ENCODE measurements at places on chromosomes 7 and 10. TPM values are rescaled to one million over a fixed set of nuclear protein-coding genes. Genes with fewer than 3 reads are reported as not detected.

DNA sequence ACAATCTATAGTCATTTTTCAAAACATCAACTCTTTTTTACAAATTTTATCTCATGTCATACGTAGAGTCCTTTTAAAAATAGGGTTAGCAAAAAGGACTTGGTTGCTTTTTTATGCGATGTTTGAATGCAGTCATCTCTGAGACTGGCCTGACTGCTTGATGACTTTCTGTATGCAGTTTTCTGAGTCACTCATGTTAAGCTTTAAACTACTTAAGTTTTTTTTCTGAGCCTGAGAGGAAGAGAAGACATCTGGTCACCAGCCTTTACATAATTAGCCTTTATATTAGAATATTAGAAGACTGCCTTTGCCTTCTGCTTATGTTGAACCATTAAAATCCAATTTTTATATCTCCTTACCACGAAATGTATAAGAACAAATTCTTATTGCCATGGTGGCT, 834.4 kb upstream of the MBL2 start:
- H3K36me3 ChIP-seq, result peaks cover 19% of the 10 kb centered on the region
- no peaks in the 10 kb centered on the region for H3K27me3 ChIP-seq
- no peak overlapping the region for H3K27ac ChIP-seq
- no peak for DNase-seq
- H3K4me1 ChIP-seq, result peaks cover 26% of the 10 kb centered on the region
- H3K4me3 ChIP-seq, result no peak overlapping the region

- no peak overlapping the region for H3K4me3 ChIP-seq
- no peak overlapping the region for H3K27ac ChIP-seq
- no peaks in the 10 kb centered on the region for H3K36me3 ChIP-seq
- H3K27me3 ChIP-seq, result peaks cover 26% of the 10 kb centered on the region
Observed at GRCh38 chr7:38448584-38449234, 175.3 kb upstream of the TARP start.

DNA sequence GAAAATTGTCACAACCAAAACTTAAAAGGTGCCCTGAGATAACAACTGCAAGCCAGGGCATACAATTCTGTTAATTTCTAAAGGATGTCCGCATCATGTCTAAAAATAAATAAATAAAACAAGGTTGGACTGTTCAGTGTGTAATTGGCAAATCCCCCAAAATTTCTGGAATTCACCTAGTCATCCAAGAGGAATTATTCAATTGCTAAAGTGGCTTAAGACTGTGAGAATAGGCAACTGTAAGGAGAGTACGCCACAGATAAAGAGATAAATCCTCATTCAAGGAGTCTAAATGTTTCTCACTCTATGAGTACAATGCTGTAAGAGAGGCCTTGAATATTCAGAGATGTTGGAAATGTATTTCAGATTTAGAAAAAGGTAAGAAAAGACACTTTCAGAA, 37.2 kb downstream of the PIK3AP1 start:
- H3K36me3 ChIP-seq, result no peaks in the 10 kb centered on the region
- no peak for DNase-seq
- H3K4me3 ChIP-seq, result no peak overlapping the region
- no peaks in the 10 kb centered on the region for H3K4me1 ChIP-seq

- H3K27ac ChIP-seq, result peak overlapping the region; percentile 51
- H3K4me3 ChIP-seq, result no peak overlapping the region
- H3K27me3 ChIP-seq, result no peaks in the 10 kb centered on the region
- no peak for DNase-seq
Observed at GRCh38 chr7:151743481-151743983, 133.4 kb downstream of the PRKAG2 start.

DNA sequence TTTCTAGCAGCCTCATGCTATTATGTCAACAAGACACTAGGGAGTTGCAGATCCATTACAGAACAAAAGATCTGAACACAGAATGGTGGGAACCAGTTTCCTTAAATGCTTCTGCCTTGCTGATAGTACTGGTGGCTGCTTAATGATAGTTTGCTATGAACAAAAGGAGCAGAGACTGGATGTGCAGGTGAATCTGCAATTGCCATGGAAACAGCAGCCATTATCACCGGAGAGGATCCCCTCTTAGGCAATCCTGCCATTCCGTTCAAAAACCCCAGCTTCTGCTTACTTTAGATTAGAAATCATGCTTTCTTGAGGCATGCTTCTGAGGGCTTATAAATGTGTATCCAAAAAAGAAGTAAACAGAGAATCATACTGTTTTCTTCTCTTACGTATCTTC, 80.0 kb upstream of the PRKAR2B start:
- no peak overlapping the region for H3K4me3 ChIP-seq
- H3K27me3 ChIP-seq, result peaks cover 4% of the 10 kb centered on the region
- no peak overlapping the region for H3K27ac ChIP-seq
- H3K36me3 ChIP-seq, result no peaks in the 10 kb centered on the region
- peaks cover 4% of the 10 kb centered on the region for H3K4me1 ChIP-seq
- DNase-seq, result no peak

GRCh38 chr10:70902661-70903261, 14.4 kb upstream of the PCBD1 start:
- no peak overlapping the region for H3K4me3 ChIP-seq
- H3K27me3 ChIP-seq, result peaks cover 24% of the 10 kb centered on the region
- no peak for DNase-seq
- no peaks in the 10 kb centered on the region for H3K36me3 ChIP-seq
- H3K4me1 ChIP-seq, result peaks cover 6% of the 10 kb centered on the region

- H3K4me3 ChIP-seq, result peak overlapping the region; percentile 53
- H3K36me3 ChIP-seq, result no peaks in the 10 kb centered on the region
- no peak for DNase-seq
- peaks cover 19% of the 10 kb centered on the region for H3K4me1 ChIP-seq
Observed at GRCh38 chr7:130912082-130912861, 178.3 kb upstream of the KLF14 start.

GRCh38 chr10:72066318-72067284, 21.8 kb downstream of the SPOCK2 start:
- no peak overlapping the region for H3K27ac ChIP-seq
- H3K4me1 ChIP-seq, result peaks cover 16% of the 10 kb centered on the region
- H3K4me3 ChIP-seq, result no peak overlapping the region
- H3K36me3 ChIP-seq, result peaks cover 3% of the 10 kb centered on the region
- no peak for DNase-seq
- no peaks in the 10 kb centered on the region for H3K27me3 ChIP-seq

- DNase-seq, result no peak
- H3K4me1 ChIP-seq, result peaks cover 11% of the 10 kb centered on the region
- H3K27ac ChIP-seq, result no peak overlapping the region
- peaks cover 76% of the 10 kb centered on the region for H3K27me3 ChIP-seq
Observed at GRCh38 chr7:108455551-108455997, 662 bp downstream of the NRCAM start.

- peak overlapping the region; percentile 50 for H3K27ac ChIP-seq
- no peak overlapping the region for H3K4me3 ChIP-seq
- H3K36me3 ChIP-seq, result peaks cover 17% of the 10 kb centered on the region
- no peak for DNase-seq
- H3K27me3 ChIP-seq, result no peaks in the 10 kb centered on the region
- H3K4me1 ChIP-seq, result peaks cover 56% of the 10 kb centered on the region
Observed at GRCh38 chr7:84107259-84107658, 87.3 kb downstream of the SEMA3A start.

DNA sequence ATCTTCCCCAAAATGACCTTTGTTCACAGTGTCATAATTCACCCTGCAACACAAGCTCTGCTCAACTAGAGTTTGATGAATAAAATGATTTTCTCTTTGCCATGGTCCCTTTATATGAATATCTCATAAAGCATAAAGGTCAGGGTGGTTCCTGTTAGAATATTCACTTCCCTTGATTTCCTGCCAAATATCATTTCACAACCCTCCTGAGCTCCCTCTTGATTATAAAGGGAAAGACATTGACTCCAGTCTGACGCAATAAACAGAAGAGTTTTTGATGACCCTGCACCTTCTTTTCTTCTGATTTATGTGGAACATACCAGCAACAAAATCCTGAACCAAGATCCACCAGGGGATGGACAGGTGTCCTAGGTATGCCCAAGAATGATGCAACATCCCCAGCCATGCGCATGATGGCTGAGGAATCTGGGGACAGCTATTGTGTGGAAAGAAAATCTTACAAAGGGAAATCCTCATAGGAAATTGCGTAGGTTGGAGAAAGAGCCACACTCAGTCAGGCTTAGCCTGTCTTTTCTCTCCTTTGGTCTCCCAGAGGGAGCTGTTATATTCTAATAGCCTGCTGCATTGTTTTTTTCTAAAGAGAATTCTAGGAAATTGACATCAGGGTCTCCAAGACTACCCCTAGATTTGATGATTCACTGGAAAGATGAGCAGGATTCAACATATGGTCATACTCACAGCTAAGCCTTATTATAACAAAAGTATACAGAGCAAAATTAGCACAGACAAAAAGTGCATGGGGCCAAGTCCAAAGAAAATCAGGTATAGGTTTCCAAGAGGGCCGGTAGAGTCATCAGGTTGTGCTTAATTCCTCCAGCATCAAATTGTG, 18.8 kb downstream of the IFIT3 start:
- H3K36me3 ChIP-seq, result no peaks in the 10 kb centered on the region
- no peak for DNase-seq
- no peak overlapping the region for H3K4me3 ChIP-seq
- peaks cover 69% of the 10 kb centered on the region for H3K4me1 ChIP-seq
- peak overlapping the region; percentile 68 for H3K27ac ChIP-seq

- peaks cover 10% of the 10 kb centered on the region for H3K27me3 ChIP-seq
- H3K27ac ChIP-seq, result no peak overlapping the region
Observed at GRCh38 chr7:2515424-2516193, 4.0 kb upstream of the LFNG start.

GRCh38 chr7:97973206-97973658, 16.8 kb downstream of the OCM2 start:
- no peak overlapping the region for H3K27ac ChIP-seq
- DNase-seq, result no peak
- H3K36me3 ChIP-seq, result peaks cover 7% of the 10 kb centered on the region
- peak overlapping the region; percentile 94 for H3K4me3 ChIP-seq

DNA sequence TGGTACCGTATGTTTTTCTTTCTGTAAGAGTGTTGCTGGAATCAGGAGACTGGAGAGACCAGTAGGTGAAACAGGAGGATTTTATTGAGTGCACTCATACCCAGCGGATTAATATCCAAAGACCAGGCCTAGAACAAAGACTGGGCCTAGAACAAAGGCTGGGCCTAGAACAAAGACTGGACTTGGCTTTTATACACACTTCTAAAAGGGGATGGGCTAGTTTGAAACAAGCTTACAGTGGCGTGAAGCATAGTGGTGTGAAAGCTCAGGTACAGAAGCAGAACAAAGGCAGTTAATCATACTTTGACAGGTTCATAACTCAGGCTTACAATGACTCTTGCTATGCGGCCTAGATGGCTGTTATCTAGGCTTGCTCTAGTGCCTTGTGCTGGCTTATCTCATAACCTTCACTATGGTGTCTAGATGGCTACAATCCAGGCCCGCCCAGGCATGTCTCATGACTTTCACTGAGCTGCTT, 67.7 kb downstream of the TRIM24 start:
- H3K4me3 ChIP-seq, result no peak overlapping the region
- H3K4me1 ChIP-seq, result no peaks in the 10 kb centered on the region
- H3K27me3 ChIP-seq, result no peaks in the 10 kb centered on the region
- no peak for DNase-seq

DNA sequence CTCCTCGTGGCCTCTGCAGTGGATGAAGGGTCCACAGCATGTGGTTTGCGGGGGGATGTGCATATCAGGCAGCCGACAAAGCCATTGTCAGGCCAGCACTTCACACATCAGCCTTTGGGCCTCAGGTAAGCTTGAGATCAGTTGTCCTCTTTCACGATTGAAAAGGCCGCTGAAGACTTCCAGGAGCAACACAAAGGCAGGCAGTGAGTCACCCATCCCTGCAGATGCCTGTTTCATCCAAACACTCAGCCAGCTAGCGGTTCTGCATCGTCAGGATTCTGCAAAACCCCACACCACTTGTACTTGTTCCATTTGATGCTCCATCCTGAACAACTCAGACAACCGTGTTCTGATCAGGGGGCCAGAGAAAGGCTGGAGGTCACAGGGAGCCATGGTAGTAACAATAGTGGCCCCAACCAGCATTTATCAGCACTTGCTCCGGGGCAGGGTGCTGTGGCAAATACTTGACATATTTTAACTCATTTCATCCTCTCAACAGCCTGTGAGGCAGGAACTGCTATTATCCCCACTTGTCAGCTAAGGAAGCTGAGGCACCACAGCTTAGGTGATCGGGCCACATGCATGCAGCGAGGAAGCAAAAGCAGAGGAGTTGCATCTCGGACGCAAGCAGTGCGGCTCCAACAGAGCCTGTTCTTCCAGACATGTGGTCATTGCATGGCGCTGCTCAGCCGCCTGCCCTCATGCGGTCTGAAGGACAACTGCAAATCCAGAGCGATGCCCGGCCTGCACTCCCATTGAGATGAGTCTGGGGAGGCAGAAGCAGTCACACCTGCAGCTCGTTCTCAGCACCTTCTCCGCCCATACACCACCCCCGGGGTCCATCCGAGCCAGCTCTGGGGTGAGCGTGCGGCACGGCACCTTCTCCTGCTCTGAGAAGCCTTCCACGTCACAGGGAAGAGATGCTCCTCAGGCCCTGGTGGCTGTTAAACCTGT, 144.9 kb downstream of the PAXIP1 start:
- H3K4me1 ChIP-seq, result no peaks in the 10 kb centered on the region
- no peak overlapping the region for H3K27ac ChIP-seq
- H3K4me3 ChIP-seq, result no peak overlapping the region
- H3K36me3 ChIP-seq, result no peaks in the 10 kb centered on the region

DNA sequence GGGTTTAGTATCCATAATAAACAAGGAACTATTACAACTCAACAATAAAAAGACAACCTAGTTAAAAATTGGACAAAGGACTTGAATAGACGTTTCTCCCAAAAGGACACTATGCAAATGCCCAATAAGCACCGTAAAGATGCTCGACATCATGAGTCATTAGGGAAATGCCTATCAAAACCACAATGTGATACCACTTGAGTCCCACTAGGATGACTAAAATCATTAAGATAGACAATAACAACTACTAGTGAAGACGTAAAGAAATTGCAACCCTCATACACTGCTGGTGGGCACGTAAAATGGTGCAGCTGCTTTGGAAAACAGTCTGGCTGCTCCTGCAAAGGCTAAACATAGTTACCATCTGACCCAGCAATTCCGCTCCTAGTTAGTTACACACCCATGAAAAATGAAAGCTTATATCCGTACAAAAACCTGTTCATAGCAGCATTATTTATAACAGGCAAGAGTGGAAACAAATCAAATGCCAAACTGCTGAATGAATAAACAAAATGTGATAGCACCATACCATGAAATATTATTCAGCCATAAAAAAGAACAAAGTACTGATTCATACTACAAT, 17.3 kb downstream of the CCDC3 start:
- peaks cover 4% of the 10 kb centered on the region for H3K36me3 ChIP-seq
- no peaks in the 10 kb centered on the region for H3K27me3 ChIP-seq
- H3K4me3 ChIP-seq, result no peak overlapping the region
- no peak overlapping the region for H3K27ac ChIP-seq
- DNase-seq, result no peak

GRCh38 chr7:79934727-79935126, 199.9 kb upstream of the GNAI1 start:
- H3K4me1 ChIP-seq, result no peaks in the 10 kb centered on the region
- no peak for DNase-seq
- peaks cover 13% of the 10 kb centered on the region for H3K27me3 ChIP-seq
- H3K36me3 ChIP-seq, result no peaks in the 10 kb centered on the region
- H3K27ac ChIP-seq, result no peak overlapping the region
- H3K4me3 ChIP-seq, result no peak overlapping the region

GRCh38 chr7:78473021-78473420, 674.4 kb downstream of the PHTF2 start:
- peak overlapping the region; percentile 45 for H3K27ac ChIP-seq
- no peaks in the 10 kb centered on the region for H3K36me3 ChIP-seq
- H3K4me1 ChIP-seq, result peaks cover 26% of the 10 kb centered on the region

The ADRB1 gene
- total RNA-seq, result 0.18 TPM

The PDE6C gene
- not detected for total RNA-seq

The CYP2C8 gene
- total RNA-seq, result 5.8 TPM

All from mesothelial cell of epicardium (in vitro differentiated cells).